ENCODE measurements at places on chromosomes 5 and 9.

DNA sequence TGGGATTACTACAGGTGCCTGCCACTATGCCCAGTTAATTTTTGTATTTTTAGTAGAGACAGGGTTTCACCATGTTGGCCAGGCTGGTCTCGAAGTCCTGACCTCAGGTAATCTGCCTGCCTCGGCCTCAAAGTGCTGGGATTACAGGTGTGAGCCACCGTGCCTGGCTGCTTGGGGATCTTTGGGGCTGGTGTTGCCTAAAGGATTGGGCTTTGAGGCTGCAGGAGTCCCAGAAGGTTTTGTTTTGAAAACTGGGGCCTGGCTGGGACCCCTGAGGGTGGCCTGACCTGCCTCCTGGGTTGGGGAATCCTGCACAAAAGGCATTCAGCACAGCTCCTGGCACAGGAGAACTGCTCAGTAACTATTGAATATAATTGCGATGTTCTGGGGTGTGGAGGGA, 25.1 kb upstream of the SHB start:
- peak; percentile 42 for DNase-seq

- DNase-seq = no peak
These were observed 5.2 kb upstream of the SPINK4 start for GRCh38 chr9:33234511-33235467.

- DNase-seq = peak; percentile 12
These were observed 2.3 kb upstream of the GMCL2 start for GRCh38 chr5:178189433-178189832.

GRCh38 chr9:93473411-93473810, 20.0 kb upstream of the FAM120AOS start:
- no peak for DNase-seq

DNA sequence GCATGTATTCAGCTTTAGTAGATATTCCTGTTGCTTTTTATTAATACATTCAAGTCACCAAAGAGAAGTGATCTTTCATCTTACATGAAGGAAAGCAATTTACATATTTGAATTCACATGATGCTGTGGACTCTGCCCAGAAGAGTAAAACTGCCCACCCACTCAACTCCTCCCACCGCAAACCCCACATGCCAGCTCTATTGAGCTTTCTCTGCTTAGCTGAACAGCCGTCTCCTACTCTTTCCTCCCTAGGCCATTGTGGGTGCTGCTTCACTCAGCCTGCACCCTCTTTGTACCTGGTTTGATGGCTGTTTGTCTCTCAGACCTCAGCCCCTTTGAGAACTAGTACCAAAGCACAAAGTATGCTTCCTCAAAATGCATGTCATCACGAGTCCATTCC, 48.4 kb upstream of the MAP3K1 start:
- DNase-seq = no peak

DNA sequence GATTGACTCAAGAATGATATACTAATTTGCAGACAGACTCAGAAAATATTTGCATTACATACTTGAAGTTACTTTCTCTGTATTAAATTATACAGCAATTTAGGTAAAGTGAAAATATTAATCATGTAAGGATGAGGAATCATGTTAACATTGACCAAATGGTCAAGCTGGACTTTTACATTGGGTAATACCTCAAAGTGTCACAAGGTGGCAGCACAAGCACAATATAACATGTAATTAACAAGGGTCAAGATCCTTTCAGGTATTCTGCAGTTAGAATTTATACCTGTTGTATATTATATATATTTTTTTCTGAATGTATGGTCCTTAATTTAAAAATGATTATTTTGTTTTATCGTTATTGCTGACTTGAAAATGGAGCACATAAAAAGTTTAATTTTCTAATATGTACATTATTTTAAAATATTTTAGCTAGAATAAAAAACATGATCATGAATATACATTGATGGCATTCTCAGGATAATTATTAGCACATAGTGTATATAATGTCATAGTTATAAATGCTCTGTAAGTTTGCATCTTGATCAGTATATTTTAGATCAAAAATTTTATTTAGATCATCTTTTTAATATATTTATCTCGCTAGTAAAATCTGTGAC, 8.6 kb downstream of the HAPLN1 start:
- peak; percentile 78 for DNase-seq

Measured in endodermal cell (in vitro differentiated cells).